Motor neuron (in vitro differentiated cells): ENCODE measurements at places on chromosomes 5 and 9. TPM values are rescaled to one million over a fixed set of nuclear protein-coding genes. Genes with fewer than 3 reads are reported as not detected.

The SFXN1 gene
- 30.5 and 35.4 TPM in 2 replicates for total RNA-seq

The SLC6A19 gene
- total RNA-seq = 0.42 TPM in 1 of 2 replicates, not detected in the other

The NR5A1 gene
- 0.17 and 0.18 TPM in 2 replicates for total RNA-seq

The CCDC192 gene
- total RNA-seq = 0.38 and 0.41 TPM in 2 replicates

The ADAMTS6 gene
- total RNA-seq = 3.5 and 4.2 TPM in 2 replicates

The PSD2 gene
- not detected in 2 replicates for total RNA-seq

The GPR21 gene
- 0.41 and 0.43 TPM in 2 replicates for total RNA-seq

The SLC31A2 gene
- total RNA-seq = 3.0 and 3.3 TPM in 2 replicates

The LHFPL2 gene
- total RNA-seq = 9.8 and 18.1 TPM in 2 replicates

The LCP2 gene
- total RNA-seq = 0.55 and 1.2 TPM in 2 replicates

The TAL2 gene
- total RNA-seq = 0.93 TPM in 1 of 2 replicates, not detected in the other

The RPS23 gene
- 2,266 and 2,349 TPM in 2 replicates for total RNA-seq
